ENCODE measurements at places on chromosomes 6 and 20.

- no peak for DNase-seq
Measured at GRCh38 chr6:15894973-15895725, 232.3 kb upstream of the DTNBP1 start.

- no peak for DNase-seq
Measured at GRCh38 chr20:44810061-44810390, 320 bp downstream of the RIMS4 start.

- no peak for DNase-seq
Measured at GRCh38 chr6:85172705-85173104, 277.2 kb upstream of the NT5E start.

- no peak for DNase-seq
Measured at GRCh38 chr6:89655122-89655521, 16.6 kb upstream of the LYRM2 start.

DNA sequence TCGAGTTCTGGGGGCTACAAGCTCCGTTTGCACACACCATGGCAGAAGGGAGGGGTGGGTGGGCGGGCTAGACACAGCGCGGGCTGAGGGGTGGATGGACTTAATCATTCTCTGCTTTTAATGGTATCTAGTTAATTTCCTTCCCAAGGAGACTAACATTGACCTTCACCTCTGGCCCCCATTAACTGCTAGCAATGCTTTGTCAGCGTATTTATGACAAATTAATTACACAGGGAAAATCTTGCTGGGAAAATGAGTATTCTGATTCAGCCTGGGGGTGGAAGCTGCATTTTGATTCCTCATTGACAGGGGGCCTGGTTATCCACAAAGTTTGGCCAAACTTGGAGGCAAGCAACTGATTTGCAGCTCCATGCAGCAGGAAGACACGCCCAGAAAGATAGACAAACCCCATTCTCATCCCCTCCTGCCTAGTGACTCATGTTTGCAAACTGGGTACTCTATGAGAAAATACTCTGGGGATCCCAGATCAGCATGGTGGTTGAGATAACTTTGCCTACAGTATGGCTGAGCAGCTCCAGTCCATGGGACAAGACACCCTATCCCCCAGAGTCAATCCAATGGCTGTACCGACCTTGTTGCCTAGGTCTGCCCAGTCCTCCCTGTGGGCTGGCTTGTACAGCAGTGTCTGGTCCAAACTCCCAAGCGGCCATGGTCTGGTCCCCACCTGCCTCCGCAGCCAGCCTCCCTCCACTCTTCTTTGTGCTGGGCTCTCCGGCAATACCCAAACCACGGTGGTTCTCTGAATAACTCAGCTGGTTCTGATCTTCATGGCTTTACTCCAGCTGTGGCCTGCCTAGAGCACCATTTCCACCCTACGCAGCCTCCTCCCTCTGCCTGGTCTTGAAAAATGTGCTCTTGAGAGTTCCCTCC, 19.7 kb downstream of the ZBP1 start:
- DNase-seq: no peak

Measured in DMS79 (cell line).